Activated CD4-positive, alpha-beta T cell treated with anti-CD3 and anti-CD28 coated beads, Interleukin-2, amount 10 ng/mL, durations not matched to agents 7 days and 5 days (primary cell): ENCODE measurements at places on chromosomes 2 and 18.
A peak's percentile ranks its signal among the peaks of the same experiment; 100 is the strongest.

GRCh38 chr18:24075767-24076597 lies 61.4 kb downstream of the TTC39C start:
- peak; percentile 60 for DNase-seq

DNA sequence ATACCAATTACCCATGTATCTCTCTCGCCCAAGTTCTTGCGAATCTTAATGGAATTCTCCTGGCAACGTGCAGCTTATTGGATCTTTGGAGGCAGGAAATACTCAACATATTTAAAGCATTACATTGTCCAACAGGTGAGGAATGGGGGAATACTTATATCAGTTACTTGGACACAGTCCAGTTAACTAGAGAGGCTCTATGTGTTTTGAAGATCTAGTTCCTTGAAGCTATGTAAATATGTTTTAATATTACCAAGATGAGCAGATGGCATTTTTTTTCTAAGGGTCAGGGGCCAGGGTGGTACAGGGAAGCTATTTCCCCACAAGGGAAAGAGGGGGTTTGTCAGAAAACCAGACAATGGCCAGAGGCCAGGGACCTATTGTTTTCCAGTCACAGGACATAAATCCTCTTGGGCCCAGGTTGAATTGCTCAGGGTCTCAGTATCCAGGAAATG lies 26.8 kb upstream of the MC5R start:
- no peak for DNase-seq

GRCh38 chr2:216155954-216156353 lies 46.8 kb downstream of the XRCC5 start:
- no peak for DNase-seq

DNA sequence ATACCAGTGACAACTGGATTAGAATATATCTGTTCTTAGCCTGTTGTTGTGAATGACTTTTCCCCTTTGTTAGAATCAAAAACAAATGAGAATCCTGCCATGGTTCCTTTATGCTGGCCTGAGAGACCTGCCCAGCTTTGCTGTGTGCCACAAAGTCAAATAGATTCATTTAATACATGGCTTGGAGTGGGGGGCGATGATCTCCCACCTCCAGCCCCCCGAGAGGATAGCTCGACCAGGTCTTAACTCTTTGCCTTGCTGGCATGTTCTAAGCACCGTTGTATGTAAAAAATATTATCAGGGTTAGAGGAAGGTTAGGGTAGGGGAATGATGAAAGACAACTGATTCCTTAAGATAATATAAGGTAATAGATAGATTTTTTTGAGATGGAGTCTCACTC lies 22.2 kb upstream of the DGKD start:
- no peak for DNase-seq

- no peak for DNase-seq
These were observed 3.0 kb downstream of the ACTR1B start for GRCh38 chr2:97660775-97661389.

GRCh38 chr18:23357996-23358594 lies 95.0 kb upstream of the RIOK3 start:
- DNase-seq, result no peak

- DNase-seq, result no peak
These were observed 742.9 kb upstream of the DDX18 start for GRCh38 chr2:117071556-117072102.

DNA sequence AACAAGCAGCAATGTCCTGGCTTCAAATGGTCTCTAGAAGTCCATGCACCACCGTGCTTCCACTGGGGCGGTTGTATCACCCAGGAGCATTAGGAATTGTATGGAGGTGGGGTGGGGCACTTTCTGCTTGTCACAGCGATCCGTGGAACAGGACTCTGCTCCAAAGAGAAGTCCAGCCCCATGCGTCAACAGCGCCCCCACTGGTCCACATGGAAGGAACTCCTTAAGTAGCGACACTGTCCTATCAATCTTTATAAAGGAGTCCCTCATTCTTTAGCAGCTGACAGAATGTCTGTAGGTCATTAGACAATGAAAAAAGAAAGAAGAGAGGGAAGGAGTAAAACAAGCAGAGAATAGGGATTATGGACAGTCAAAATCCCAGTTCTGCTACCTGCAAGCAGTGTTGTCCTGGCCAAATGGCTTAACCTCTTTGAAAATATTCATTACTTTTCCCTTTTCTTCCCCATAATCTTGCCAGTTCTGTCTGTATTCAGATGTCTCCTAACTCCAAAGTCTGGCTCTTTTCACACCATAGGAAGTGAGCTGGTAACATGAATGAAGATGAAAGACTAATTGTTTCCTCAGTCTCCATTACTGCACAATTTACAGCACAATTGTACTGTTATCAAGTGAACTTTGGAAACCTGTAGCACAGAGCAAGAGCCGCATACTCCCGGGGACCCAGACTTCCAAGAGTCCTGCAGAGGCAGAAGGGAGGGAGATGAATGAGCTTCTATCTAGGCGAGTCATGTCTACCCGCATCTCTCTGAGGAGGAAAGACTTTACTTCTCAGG lies 9.9 kb downstream of the NFE2L2 start:
- DNase-seq, result no peak
